Left lung (tissue), 14 donors: ENCODE measurements at places on chromosomes 5 and 9. TPM values are rescaled to one million over a fixed set of nuclear protein-coding genes. Genes with fewer than 3 reads are reported as not detected.
A peak's percentile ranks its signal among the peaks of the same experiment; 100 is the strongest.

OTULINL gene
- 9.1 TPM for polyA plus RNA-seq

STKLD1 gene
- 3.4 TPM for polyA plus RNA-seq

GRCh38 chr5:82982846-82983245 is 94.3 kb downstream of the TMEM167A start:
- H3K4me3 ChIP-seq: no peak overlapping the region
- DNase-seq: no peak
- H3K36me3 ChIP-seq: no peaks in the 10 kb centered on the region
- no peak overlapping the region for H3K27ac ChIP-seq

GRCh38 chr5:75235711-75236110 is 967 bp downstream of the ANKRD31 start:
- DNase-seq: no peak
- H3K27ac ChIP-seq: no peak overlapping the region
- no peaks in the 10 kb centered on the region for H3K4me1 ChIP-seq
- H3K36me3 ChIP-seq: no peaks in the 10 kb centered on the region

- peaks cover 2% of the 10 kb centered on the region for H3K4me1 ChIP-seq
- H3K36me3 ChIP-seq: peaks cover 9% of the 10 kb centered on the region
- no peaks in the 10 kb centered on the region for H3K27me3 ChIP-seq
- no peak overlapping the region for H3K27ac ChIP-seq
- DNase-seq: no peak
Measured at GRCh38 chr9:97895695-97896332, 26.5 kb downstream of the TRMO start.

- no peaks in the 10 kb centered on the region for H3K36me3 ChIP-seq
- no peak overlapping the region for H3K27ac ChIP-seq
- H3K4me3 ChIP-seq: no peak overlapping the region
- no peaks in the 10 kb centered on the region for H3K27me3 ChIP-seq
- H3K4me1 ChIP-seq: no peaks in the 10 kb centered on the region
Measured at GRCh38 chr9:77892171-77892570, 139.4 kb downstream of the GNAQ start.

DNA sequence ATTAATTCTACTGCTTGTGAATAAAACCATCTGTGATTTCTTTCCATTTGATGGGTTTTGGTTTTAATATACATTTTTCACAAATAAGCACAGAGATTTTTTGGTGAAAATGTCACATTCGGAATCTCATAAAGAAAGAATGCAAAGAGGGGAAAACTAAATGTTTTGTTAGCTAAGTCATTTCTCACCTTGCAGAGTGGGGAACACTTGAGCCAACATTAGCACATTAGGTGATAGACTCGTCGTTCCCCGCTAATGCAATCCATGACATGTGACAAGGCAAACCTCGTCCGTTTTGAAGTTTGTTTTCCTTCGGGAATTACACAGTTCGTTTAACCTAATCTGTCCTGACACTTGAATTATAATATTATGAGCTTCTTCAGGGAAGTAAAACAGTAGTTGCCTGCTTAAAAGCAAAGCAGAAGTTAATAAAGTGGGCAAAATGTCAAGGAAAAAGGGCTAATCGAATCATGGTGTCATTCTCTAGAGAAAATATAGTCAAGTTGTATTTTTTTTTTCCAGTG is 95.8 kb upstream of the LMX1B start:
- H3K4me1 ChIP-seq: peaks cover 40% of the 10 kb centered on the region
- no peak overlapping the region for H3K27ac ChIP-seq
- H3K4me3 ChIP-seq: peak overlapping the region; percentile 39
- peaks cover 43% of the 10 kb centered on the region for H3K27me3 ChIP-seq
- no peaks in the 10 kb centered on the region for H3K36me3 ChIP-seq
- DNase-seq: no peak

GRCh38 chr5:1152771-1153282 is 41.0 kb upstream of the SLC12A7 start:
- DNase-seq: no peak
- H3K36me3 ChIP-seq: no peaks in the 10 kb centered on the region
- no peak overlapping the region for H3K4me3 ChIP-seq
- peaks cover 54% of the 10 kb centered on the region for H3K27me3 ChIP-seq
- peaks cover 14% of the 10 kb centered on the region for H3K4me1 ChIP-seq

- DNase-seq: no peak
- H3K27me3 ChIP-seq: no peaks in the 10 kb centered on the region
- no peaks in the 10 kb centered on the region for H3K36me3 ChIP-seq
- no peaks in the 10 kb centered on the region for H3K4me1 ChIP-seq
Measured at GRCh38 chr5:33309536-33310345, 131.0 kb upstream of the TARS1 start.
